ENCODE measurements at places on chromosomes 16 and 17.
A peak's percentile ranks its signal among the peaks of the same experiment; 100 is the strongest.

- no peak for DNase-seq
Measured at GRCh38 chr17:21679256-21680146, 12.8 kb upstream of the KCNJ18 start.

GRCh38 chr17:16178836-16179235 is 36.5 kb downstream of the NCOR1 start:
- no peak for DNase-seq

GRCh38 chr16:48105976-48106375 is 49.8 kb downstream of the ABCC12 start:
- DNase-seq, result no peak

DNA sequence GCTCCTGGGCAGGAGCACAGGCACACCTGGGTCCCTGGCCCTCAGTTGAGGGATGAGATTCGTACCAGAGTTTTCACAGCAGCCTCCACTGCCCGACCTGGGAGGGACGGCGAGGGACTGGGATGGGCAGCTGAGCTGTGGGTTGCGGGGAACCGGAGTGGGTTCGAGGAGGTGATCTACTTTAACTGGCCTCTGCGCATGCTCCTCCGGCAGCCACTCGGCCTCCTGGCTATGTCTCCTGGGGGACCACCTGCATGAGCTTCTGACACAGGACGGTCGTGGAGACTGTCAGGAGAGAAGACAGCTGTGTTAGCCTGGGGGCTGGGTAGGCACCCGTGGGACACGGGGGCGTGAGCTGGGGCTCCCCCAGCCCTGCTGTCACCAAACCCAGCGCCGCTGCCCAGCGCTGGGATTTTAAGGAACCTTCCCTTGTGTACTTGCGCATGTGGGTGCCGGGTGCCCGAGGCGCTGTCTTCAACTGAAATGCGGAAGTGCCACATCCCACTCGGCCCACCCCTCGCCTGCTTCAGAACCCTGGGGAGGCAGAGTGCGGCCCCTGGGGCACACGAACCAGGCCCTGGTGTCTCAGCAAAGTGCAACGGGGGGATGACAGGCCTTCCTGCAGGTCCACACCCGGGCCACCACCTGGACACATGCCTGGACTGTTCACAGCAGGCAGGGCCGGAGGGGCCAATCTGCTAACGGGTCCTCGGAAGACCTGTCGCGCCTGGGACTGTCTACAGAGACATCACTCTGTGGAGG is 36.4 kb downstream of the SLC7A5 start:
- no peak for DNase-seq

DNA sequence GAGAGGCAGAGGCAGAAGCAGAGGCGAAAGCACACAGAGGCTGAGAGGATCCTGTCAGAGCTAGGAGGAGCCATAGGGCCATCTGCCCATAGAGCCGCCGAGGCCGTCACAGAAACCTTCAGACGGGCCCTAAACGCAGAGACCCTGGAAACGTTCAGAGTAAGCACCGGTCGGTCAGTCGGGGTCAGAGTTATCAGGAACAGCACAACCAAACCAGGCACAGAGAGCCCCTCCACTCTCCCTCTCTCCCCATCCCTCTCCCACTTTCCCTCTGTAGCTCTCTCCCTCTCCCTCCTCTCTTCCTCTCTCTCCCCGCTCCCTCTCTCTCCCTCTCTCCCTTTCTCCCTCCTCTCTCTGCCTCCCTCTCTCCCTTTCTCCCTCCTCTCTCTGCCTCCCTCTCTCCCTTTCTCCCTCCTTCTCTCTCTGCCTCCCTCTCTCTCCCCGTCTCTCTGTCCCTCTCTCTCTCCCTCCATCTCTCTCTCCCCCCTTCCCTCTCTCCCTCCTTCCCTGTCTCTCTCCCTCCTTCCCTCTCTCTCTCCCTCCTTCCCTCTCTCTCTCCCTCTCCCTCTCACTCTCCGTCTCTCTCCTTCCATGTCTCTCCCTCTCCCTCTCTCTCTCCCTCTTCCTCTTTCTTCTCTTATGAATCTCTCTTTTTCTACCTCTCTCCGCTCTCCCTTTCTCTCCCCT is 138.9 kb downstream of the C16orf95 start:
- DNase-seq, result no peak

GRCh38 chr17:5745111-5745813 is 161.0 kb upstream of the NLRP1 start:
- no peak for DNase-seq

DNA sequence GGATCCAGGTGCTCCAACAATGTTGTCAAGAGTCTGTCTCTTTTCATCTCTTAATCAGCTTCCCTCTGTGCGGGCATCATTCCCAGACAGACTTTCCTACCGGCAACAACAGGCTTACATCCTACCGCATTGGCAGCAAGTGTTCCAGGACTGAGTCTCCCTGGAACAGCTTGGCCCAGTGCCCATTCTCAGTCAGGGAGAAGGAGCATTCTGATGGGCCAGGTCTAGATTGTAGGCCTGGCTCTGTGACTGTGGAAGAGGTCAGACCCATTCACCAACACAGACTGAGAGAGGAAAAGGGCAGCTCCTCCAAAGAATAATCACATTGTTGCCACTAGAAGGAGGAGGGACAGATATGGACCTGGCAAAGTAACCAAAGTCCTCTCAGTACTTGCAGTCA is 68.1 kb upstream of the TMEM132E start:
- no peak for DNase-seq

DNA sequence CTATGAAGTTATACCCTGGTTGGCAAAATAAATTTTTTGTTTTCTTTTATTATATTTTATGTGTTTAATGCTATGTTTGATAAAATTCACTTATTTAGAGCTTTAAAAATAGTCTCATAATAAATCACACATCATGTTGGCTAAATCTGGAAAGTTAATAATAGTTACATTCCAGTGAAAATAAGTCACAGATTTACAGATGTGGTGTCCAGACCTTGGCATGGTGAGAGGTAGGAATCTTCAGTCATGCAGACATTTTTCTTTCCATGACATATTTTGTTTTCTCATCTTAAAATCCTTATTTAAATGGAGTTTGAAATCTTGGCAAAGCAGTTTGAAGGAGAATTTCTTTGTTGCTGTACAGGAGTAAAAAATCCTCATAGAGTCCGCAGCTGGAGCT is 48.1 kb upstream of the GOSR1 start:
- peak; percentile 43 for DNase-seq

- DNase-seq, result no peak
Measured at GRCh38 chr17:78377858-78378224, 608 bp upstream of the PGS1 start.

DNA sequence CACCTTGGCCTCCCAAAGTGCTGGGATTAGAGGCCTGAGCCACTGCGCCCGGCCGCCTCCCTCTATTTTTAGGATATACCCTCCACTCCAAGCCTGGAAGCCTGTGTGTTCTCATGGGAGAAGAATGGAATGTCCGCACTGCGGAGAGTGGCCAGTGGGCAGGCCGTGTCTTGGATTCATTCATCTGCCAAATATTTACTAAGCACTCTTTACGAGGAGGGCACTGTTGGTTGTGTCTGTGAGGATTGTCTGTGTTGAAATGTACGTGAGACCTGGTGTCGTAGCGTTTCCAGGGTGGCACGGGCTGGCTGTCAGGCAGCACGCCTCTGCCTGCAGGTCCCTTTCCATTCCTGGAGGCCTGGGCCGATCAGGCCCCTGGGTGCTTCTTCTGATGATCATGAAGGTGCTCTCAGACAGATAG is 19.2 kb downstream of the PGS1 start:
- no peak for DNase-seq

- no peak for DNase-seq
Measured at GRCh38 chr16:86975445-86975844, 341.7 kb downstream of the C16orf95 start.

DNA sequence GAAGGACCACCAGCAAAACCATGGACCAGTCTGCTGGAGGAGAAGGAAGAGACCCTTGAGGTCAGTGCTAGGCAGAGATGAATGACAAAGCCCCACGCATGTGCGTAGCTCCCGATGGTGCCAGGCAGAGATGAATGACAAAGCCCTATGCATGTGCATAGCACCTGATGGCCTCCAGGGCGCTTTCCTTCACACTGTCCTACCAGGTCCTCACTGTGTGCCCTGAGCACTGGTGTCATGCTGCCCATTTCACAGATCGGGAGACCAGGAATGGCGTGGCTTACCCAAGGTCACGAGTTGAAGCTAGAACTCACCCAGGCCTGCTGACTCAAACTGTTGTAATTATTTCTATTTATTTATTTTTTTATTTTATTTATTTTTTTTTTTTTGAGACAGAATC is 149.6 kb downstream of the KATNIP start:
- no peak for DNase-seq

- DNase-seq, result peak; percentile 23
Measured at GRCh38 chr17:80426671-80427326, 11.8 kb downstream of the ENDOV start.

DNA sequence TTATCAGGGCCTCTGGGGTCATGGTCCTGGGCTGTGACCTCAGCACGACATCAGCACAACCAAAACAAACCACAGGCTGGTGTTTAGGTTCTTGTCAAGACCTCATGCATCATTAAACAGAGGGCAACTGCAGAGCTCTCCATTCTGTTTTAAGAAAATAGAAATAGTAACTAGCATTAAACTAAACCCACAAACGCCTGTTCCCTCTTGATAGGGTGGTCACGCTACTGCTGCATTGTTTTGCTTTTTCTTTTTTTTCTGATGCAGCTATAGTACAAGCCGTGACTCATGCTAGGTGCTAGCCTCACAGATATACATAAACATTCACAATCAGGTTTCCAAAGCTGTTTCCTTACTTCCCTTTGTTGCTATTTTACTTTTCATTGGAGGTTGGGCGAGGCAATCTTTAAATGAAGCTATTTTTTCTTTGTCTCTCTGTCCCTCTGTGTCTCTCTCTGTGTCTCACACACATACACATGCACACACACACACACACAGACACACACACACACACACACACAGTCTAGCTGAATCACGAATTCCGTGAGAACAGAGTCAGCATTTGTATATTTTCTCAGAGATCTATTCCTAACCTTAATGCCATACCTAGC is 310.3 kb downstream of the CDH13 start:
- no peak for DNase-seq

DNA sequence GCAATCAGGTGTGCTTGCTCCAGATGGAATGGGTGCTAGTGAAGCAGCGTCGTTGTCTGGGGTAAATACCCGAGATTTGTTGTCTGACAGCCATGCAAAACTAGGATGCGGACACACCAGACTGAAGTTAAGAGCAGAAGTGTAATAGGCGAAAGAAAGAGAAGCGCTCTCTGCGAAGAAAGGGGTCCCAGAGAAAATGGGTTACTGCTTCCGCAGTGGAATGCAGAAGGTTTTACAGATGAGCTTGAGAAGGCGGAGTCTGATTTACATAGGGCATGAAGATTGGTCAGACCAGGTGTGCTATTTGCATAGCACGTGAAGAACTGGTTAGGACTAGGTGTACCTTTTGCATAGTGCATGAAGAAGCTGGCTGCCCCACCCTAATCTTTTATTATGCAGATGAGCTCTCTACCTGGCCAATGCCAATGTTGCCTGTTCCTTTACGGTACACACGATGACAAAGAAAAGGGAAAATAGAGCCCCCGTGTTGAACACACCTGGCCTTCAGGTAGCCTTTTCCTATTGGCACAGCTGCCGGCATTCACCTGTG is 32.0 kb upstream of the SNN start:
- no peak for DNase-seq

- DNase-seq, result no peak
Measured at GRCh38 chr17:34371405-34372100, 8.5 kb upstream of the CCL1 start.

DNA sequence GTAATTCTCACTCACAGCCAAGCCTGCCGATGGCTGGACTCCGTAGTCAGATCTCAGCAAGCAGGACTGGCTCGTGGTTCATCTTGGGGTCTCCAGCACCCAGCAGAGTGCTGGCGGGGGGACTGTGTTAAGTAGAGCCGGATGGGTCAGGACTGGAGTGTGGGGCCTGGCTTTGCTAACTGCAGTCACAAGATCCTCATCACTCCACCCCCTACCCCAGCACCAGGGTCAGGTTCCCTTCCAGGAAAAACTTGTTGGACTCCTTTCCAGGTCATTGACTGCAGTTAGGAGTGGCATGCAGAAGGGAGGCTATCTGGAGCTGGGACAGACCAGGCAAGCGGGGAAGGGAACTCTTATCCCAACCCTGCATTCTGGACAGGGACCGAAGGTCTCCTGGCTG is 6.0 kb downstream of the CIITA start:
- no peak for DNase-seq

GRCh38 chr16:68596266-68596665 is 48.8 kb upstream of the CDH3 start:
- DNase-seq, result no peak

DNA sequence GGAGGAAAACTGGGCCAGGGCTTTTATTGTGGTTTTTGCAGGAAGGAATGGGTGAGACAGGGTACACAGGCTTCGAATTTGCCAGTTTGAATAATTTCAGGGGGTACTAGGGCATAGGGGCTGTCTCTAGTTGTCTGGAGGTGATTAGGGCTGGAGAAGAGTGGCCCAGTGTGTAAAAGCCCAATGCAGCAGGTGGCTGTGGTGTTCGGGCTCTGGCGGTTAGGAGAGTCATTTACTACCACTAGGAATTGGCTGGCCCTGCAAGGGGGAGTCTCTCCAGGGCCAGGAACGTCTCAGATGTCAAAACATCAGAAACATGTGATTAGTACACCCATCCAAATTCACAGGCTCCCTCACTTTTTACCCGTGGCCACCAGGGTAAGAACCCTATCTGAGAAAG is 50.3 kb downstream of the GINS3 start:
- no peak for DNase-seq

DNA sequence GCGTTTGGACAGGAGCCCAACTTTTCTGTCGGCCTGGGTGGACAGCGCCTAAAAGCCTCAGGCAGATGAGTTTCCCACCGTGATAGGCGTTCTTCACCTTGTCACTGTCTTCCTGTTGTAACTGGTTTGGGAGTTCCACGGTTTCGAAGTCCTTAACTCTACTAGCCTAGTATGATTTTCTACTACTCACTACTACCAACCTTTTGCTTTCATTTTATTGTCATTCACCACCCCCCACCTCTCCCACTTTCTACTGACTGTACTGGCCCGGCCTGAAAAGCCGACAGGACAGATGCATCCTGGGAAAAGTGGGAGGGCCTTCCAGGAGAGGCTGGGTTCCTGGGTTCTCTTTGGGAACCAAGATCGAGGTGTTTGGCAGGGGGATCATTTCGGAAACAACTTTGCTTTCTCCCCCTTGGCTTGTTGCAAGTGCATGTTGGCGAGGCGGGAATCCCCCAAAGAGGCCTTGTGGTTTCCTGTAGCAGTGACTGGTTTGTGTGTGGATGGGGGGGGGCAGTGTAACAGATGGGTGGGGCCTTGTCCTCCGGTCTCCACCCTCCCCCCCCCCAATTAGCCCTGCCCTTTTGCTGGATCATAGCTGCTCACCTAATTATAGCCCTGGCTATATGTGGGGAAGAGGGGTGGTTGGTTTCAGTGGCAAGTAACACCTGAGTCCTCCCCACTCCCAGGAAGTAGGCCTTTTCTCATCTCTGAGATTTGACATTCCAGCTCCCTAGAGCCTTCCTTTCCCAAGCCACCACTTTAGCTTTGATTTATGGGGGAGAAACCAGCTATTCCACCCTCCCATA is 1.4 kb downstream of the EIF5A start:
- peak; percentile 62 for DNase-seq

- DNase-seq, result no peak
Measured at GRCh38 chr17:79006046-79006445, 3.5 kb downstream of the CANT1 start.

GRCh38 chr17:8397636-8398035 is at the start of gene RNF222:
RNF222 (minus strand) TSS chr17:8397827; CDS start chr17:8393461, 4,366 bp downstream.
- no peak for DNase-seq

Measured in GM04504 (cell line).